Left forelimb (tissue), 1 donor: ENCODE measurements at places on chromosomes 4 and X.

DNA sequence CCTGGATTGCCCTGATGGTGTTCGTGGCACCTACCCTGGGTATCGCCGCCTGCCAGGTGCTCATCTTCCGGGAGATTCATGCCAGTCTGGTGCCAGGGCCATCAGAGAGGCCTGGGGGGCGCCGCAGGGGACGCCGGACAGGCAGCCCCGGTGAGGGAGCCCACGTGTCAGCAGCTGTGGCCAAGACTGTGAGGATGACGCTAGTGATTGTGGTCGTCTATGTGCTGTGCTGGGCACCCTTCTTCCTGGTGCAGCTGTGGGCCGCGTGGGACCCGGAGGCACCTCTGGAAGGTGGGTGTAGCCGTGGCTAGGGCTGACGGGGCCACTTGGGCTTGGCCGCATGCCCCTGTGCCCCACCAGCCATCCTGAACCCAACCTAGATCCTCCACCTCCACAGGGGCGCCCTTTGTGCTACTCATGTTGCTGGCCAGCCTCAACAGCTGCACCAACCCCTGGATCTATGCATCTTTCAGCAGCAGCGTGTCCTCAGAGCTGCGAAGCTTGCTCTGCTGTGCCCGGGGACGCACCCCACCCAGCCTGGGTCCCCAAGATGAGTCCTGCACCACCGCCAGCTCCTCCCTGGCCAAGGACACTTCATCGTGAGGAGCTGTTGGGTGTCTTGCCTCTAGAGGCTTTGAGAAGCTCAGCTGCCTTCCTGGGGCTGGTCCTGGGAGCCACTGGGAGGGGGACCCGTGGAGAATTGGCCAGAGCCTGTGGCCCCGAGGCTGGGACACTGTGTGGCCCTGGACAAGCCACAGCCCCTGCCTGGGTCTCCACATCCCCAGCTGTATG, 1.8 kb downstream of the AVPR2 start:
- DNase-seq: no peak

GRCh38 chr4:84501721-84502267, 2.7 kb upstream of the NKX6-1 start:
- DNase-seq: no peak

- DNase-seq: no peak
These were observed 686.1 kb downstream of the DMD start for GRCh38 chrX:32525234-32525633.

- no peak for DNase-seq
These were observed 9.5 kb downstream of the LGI2 start for GRCh38 chr4:25021216-25021615.

DNA sequence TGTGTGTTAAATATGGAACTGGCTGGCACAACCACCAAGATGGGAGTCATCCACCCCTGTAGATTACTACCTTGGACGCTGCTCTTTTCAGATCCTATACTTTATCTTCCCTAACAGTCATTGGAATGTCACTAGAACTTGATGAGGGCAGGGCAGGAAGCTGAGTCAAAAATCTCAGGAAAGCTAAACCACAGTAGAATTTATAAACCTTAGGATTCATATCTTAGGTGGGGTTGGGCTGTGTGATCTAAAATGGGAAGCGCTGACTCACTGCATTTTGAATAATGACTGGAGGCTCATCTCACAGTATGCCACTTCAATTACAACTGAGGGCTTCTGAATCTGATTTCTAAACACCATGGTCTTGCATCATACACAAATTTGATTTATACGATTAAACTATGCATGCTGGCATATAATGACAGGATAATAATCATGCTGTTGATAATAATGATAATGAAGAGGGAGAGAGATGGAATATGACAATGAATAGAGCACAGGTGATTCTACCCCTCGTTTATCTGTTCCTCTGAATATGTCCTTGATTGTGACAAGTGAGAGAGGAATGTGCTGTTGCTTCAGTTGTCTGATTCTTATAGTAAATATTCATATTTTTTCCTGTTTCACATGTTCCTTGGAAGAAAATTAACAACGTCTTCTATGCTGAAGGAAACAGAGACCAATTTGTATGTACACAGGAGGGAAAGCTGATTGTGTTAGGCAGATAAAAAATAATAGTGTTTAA, 270.3 kb upstream of the HS3ST1 start:
- no peak for DNase-seq
